ENCODE measurements at places on chromosomes 5 and 9. TPM values are rescaled to one million over a fixed set of nuclear protein-coding genes. Genes with fewer than 3 reads are reported as not detected.

- peak; percentile 77 for ATAC-seq
Observed at GRCh38 chr9:11915699-11916098, 777.5 kb upstream of the TYRP1 start.

GRCh38 chr5:171762021-171762608, 23.5 kb upstream of the SMIM23 start:
- ATAC-seq: no peak

GRCh38 chr5:157559301-157559700, 16.3 kb downstream of the ADAM19 start:
- ATAC-seq: no peak

GLRA1 gene
- 9.8 TPM for total RNA-seq

DNA sequence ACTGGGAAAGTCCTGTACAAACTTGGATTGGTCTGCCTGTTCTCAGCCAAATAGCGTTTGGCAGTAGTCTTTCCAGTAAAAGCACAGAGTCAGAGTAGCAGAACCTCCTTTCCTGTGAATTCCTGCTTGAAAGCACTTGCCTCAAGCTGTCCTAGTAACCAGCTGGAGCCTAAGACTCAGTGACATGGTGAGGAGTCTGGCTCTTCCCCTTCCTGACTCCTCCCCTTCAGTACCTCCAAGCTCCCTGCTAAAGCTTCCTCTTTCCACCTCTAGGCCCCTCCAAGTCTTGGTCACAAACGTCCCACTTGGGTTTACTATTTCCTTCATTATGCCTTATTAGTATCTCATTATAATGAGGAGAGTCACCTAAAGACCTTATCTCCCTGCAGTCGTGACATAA, 21.4 kb upstream of the FAM81B start:
- ATAC-seq: peak; percentile 70
